ENCODE measurements at places on chromosomes 12 and 14.

DNA sequence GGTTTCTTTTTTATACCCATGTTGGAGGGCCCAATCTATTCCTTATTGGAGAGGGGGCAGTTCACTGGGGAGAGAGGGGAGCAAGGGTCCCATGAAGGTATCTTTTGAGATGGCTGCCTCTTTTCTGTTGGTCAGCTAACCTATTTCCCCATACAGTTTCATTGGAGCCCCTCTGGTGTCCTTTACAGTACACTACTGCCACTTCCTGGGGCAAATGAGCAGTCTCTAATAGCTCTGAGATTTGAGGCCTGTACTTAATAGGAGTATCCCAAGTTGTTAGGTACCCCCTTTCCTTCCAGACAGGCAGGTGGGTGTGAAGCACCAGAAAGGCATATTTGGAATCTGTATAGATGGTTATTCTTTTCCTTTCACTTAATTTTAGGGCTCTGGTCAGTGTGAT is 41.3 kb upstream of the RNU6-8 start:
- DNase-seq, result no peak

DNA sequence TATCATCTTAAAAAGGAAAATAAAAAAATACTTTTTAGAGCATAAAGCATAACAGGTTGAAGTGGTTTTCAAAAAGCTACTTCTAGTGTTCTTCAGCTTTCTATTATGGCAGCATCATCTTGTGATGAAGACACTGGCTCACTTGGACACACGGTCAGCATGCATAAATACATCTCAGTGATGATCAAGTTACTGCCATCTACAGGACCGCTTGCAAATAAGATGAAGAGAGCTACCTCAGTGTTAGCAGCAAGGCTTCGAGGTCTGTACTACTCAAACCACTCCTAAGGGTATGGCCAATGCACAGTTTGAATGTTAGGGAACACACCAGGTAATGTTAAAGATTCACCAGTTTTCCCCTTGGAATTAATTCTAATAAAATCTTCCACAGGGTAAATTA is 58.8 kb downstream of the GALC start:
- no peak for DNase-seq

DNA sequence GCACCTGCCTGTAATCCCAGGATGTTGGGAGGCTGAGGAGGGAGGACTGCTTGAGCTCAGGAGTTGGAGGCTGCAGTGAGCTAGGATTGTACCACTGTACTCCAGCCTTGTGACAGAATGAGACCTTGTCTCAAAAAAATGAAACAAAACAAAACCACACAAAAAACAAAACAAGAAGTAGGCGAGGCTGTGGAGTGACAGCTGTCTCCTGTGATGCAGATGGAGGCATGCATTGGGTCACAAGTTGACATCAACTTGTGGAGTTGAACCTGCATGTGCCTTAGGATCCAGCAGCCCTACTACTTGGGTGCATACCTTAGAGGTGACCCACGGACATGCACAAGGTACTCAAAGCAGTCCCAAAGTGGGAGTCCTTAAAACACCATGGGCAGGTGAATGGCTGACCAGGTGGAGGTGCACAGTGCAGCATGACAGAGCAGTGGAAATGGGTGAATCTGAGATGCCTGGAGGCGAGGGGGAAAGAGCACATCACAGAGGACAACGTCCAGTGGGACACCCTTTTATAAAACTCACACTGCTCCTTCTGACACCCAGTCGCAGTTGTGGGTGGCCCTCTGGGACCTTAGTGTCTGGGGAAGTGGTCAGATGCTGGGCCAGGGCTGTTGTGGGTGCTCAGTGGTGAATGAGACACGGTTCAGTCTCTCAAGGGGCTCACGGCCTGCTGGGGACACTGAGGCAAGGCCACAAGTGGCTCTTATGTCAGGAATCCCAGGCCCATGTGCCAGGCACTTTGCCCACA is 12.7 kb downstream of the PLBD2 start:
- no peak for DNase-seq

GRCh38 chr12:52318241-52318990 is 2.8 kb downstream of the KRT83 start:
- DNase-seq, result no peak
